H1 (cell line): ENCODE measurements at places on chromosomes 16 and 17.

GRCh38 chr16:48350736-48351135, 34.5 kb downstream of the SIAH1 start:
- DNase-seq, result no peak

- DNase-seq, result no peak
Measured at GRCh38 chr16:51276336-51276735, 125.3 kb upstream of the SALL1 start.

- DNase-seq, result no peak
Measured at GRCh38 chr17:81066771-81067315, 31.9 kb downstream of the BAIAP2 start.

DNA sequence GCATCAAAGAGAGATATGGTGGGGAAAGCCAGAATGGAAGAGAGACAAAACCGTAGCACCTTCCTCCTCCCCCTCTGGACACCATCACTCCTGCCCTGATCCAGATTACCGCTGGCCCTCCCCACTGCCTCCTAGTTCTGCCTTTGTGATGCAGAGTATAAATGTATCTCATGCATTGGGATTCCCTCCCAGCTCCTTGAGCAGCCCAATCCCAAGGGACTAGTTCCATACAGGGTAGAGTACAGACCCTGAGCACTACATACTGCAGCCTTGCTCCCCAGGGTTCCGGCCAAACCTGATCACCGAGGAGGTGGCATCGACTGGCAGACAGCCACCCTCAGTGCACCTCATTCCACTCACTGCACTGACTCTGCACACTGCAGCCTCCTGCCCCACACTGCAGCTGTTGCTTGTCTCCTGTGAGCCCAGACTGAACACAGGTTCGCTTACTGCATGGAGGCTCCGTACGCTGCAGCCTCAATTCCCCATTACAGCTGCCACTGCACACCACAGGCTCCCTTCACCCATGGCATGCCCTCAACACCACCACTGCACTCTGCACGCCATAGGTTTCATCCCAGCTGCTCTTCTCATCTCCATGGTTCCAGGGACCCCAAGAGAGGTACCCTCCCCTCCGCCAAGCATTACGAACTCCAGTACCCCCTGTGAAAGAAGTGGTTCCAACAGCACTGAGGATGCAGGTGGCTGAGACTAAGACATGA, 1.7 kb upstream of the THRA start:
- no peak for DNase-seq

DNA sequence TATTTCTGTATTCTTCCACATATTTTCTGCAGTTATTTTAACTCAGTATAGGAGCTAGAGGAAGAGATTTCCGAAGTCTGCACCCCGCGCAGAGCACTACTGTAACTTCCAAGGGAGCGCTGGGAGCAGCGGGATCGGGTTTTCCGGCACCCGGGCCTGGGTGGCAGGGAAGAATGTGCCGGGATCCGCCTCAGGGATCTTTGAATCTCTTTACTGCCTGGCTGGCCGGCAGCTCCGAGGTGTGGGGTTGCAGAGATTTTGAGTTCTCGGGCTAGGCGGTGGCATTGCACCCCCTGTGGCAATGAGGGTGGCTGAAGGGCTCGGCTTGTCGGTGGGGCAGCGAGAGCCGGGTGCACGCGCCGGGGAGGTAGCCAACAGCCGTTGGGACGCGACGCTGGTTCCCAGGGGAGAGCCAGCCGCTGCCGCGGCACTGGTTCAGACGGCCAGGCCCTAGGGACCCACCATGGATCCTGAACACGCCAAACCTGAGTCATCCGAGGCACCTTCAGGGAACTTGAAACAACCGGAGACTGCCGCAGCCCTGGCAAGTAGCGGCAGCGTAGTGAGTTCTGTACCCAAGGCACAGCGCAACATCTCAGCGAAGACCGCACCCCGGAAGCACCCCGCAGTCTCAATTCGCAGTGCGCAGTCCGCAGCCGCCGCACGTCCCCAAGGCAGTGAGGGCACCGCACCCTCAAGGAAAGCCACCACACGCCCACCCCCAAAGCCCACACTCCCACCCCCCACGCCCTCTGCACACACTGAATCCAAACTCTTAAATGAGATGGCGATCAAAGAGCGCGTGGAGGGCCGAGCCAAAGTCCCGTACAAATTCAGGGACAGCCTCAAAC, at the start of gene CMTM1:
CMTM1 (plus strand) TSS at position 389 of the 851 bp plus-strand sequence; CDS start at position 464, 75 bp downstream.
- no peak for DNase-seq

- no peak for DNase-seq
Measured at GRCh38 chr17:78993241-78993956, 13.7 kb upstream of the LGALS3BP start.

DNA sequence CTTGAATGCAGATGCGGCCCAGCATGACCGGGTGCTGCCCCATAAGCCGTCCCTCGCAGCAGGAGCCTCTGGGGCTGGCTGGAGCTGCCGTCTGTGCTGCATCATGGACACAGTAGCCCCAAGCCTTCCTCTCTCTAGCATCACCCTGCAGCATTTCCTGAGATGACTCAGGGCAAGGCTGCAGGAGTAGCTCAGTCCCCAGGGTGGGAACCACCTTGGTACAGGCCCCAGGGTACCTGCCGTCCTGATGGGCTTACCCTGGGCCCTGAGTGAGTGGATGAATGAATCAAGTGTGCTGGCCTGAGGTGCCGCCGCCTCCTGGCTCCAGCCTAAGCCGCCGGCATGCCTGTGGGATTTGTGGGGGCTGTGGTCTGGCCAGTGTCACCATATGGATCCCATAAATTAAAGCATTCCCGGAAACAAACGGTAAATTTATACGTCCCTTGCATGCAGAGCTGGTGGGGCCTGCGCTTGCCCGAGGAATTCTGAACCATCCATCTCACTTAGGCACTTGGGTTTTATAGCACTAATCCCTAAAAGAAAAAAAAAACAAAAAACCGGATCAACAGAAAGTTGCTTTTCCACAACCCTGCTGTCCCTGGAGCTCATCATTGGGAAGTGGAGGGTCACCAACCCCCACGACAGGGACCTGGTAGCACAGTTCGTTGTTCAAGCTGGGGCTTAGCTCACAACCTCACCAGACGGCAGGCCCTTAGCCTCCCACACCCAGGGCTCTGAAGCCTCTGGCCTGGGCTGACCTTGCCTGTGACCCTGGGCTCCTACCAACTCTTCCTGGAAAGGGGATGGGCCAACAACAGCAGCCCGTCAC, 242.6 kb upstream of the CIBAR2 start:
- no peak for DNase-seq

GRCh38 chr16:65410801-65411200, 288.9 kb upstream of the CDH11 start:
- no peak for DNase-seq

DNA sequence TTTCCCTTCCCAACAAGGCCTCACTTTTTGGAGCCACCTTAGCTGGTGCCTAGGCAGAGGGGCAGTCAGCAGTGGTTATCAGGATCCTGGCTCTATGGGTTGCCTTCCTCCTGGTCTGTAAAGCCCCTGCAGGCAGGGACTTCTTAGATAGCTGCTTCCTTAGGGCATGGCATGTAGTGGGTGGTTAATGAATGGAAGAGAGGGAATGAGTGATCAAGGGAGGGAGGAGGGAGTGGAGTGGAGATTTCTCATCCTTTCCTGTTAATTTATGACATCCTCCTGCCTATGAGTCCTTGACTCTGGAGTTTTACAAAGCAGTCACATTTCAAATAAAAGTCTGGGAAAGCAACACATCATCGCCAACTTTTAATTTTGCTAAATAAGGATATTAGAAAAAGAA, 40.7 kb downstream of the SNX20 start:
- no peak for DNase-seq

GRCh38 chr17:41537990-41538389, 9.9 kb upstream of the KRT19 start:
- no peak for DNase-seq

DNA sequence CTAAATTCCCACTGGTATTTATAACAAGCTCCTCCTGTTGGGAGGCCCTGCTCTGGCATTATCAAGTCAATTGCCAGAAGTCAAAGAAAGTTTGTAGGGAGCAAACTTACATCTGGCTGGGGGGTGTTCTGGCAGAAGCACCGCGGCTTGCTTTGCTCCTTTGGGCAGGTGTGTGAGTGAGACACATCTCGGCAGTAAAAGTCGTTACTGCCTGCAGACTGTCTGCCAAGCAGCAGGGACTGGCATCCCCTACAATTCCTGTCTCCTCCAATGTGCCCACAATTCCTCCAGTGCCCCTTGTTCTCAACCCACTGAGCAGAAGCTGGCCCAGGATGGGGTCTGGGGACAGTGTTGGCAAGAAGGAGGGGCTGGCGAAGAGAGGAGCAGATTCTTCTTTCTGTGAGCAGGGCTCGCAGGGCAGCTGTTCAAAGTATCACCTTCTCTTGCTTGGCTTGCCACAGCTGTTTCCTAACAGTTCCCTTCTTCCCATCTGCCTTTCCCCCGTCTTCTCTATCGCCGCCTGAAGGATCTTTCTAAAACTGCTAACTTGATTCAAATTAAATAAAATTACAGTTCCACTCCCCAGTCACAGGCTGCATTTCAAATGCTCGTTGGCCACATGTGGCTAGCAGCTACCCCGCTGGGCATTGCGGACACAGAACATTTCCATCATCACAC, 30.2 kb downstream of the SPACA3 start:
- DNase-seq, result no peak

DNA sequence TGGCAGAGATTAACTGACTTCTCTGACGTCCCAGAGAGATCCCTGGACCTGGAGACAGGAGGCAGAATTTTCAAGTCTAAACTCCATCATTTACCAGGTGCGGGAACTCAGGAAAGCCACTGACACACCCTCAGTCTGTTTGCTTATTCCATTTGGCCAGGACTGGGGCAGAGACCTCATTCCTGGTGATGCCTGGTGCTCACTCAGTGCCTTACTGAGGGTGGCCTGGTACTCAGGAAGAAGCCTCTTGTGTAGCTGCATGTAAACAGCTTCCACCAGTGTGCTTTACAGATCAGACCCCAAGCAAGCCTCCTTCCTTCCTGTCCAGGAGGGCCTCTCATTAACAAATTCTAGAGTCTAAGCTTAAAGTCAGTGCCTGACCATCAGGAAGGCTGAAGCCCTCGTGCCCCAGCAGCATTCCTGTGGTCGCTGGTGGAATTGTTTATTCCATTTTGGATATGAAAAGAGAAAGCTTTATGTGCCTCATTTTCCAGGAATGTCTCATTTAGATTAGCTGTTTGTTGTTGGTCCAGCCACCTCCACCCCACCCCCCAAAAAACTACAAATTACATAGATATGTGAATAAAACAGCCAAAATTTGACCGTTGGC, 236.1 kb upstream of the CDH5 start:
- no peak for DNase-seq

GRCh38 chr17:44024271-44024663, 9.5 kb upstream of the TMEM101 start:
- DNase-seq, result no peak

DNA sequence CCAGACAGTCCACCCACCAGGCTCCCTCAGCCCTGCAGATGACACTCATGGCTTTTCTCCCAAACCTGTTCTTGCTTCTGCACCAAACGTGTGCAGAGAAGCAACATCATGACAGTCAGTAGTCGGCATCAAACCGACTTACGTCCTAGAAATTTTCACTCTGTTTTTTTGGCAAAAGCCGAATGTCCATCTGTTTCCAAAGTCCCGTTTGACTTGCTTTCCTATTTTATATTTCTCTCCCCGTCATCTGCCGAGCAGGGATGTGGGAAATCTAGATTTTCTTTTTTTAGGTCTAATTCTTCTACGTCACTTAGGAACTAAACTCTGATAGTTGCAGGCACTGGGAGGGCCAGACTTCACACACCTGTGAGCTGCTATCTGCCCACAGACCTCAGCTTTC, 104.9 kb downstream of the RMI2 start:
- DNase-seq, result no peak

- DNase-seq, result no peak
Measured at GRCh38 chr16:79996321-79996720, 395.8 kb upstream of the MAF start.

- no peak for DNase-seq
Measured at GRCh38 chr16:10517868-10518267, 62.5 kb downstream of the EMP2 start.
